ENCODE measurements at places on chromosomes 13 and 19.

- DNase-seq: no peak
These were observed 16.9 kb upstream of the GTF2F2 start for GRCh38 chr13:45103449-45103848.

DNA sequence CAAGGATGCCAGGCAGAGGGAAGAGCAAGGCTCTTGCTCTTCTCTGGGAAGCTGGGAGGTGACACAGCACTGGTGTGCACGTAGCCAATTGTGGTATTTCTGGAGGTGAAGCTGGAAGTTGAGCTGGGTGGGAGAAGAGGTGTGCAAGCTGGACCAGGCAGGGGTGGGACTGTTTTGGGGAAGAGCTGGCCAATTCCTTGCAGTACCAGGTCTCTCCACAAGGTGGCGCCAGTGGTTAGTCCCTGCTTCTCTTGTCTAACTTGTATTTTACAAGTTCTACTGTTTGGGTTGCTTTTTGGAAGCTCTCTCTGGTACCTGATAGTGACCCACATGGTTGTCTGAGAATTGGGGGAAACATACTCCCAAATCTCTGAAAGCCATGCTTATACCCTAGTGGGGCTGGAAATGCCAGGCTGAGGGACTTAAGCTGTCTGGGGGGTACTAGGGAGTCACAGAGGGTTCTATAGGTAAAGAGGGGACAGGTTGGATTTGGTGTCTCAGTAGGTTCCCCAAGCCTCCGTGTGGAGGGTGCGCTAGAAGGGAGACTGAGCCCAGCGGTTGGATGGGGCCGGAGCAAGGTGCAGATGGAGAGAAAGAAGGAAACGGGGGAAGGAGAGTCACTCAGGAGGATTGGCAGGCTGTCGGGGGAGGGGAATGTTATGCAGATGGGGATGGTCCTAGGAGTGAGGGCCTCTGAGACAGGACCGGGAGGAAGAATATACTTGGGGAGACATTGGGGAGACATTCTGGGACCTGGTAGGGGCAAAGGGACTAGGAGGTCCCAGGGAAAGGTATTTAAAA, 3.0 kb downstream of the HPN start:
- peak; percentile 52 for DNase-seq

DNA sequence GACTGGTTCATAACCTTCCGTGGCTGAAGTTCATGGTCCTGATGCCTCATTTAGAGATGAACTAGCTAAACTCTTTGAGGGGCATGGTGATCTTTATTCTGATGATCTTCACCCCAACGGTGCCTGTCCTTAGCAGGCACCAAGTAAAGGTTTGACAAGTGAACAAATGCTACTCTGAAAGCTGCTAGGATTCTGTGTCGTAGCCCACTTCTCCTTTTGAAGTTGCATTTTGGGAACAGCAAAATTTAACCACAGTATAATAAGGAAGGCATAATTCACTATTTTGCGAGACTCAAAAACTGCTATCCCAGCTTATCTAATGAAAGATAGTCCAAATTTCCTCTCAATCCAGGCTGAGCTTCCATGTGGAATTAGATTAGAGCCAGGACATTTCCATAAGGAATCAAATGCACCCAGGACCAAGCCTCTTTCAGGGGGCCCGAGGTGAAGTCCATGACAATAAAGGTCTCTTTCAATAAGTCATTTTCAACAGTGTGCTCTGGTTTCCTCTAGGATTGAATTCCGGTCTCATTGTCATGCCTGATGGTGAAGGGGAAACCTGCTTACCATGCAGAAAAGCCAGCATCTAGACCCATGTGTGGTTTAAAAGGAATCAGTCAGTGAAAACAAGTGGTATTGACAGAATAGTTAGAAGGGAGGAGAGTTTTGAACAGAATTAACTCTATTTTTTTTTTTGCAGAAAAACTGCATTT, 23.1 kb downstream of the SIAH3 start:
- no peak for DNase-seq

GRCh38 chr13:51988988-51989618, 22.1 kb downstream of the ATP7B start:
- no peak for DNase-seq

DNA sequence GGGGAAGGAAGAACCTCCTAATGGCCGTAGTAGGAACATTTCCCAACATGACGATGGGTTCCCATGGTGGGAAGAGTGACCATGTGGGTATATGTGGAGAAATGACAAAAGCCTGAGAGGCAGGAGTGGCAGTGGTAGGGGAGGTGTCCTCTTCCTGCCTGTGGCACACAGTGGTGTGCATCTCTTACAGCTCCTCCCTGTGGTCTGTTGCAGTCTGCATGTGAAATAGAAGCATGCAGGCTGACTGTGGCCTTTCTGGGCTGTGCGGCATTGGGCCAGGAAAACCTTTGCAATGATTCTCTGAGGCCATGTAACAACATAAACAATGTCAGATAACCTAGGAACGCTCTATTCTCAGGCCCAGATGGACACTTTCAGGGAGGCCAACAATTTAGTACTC, 84.0 kb downstream of the LACC1 start:
- no peak for DNase-seq

- DNase-seq: no peak
These were observed 41.3 kb downstream of the MYH14 start for GRCh38 chr19:50244695-50245094.

GRCh38 chr13:43489233-43489632, 297.5 kb downstream of the ENOX1 start:
- no peak for DNase-seq

DNA sequence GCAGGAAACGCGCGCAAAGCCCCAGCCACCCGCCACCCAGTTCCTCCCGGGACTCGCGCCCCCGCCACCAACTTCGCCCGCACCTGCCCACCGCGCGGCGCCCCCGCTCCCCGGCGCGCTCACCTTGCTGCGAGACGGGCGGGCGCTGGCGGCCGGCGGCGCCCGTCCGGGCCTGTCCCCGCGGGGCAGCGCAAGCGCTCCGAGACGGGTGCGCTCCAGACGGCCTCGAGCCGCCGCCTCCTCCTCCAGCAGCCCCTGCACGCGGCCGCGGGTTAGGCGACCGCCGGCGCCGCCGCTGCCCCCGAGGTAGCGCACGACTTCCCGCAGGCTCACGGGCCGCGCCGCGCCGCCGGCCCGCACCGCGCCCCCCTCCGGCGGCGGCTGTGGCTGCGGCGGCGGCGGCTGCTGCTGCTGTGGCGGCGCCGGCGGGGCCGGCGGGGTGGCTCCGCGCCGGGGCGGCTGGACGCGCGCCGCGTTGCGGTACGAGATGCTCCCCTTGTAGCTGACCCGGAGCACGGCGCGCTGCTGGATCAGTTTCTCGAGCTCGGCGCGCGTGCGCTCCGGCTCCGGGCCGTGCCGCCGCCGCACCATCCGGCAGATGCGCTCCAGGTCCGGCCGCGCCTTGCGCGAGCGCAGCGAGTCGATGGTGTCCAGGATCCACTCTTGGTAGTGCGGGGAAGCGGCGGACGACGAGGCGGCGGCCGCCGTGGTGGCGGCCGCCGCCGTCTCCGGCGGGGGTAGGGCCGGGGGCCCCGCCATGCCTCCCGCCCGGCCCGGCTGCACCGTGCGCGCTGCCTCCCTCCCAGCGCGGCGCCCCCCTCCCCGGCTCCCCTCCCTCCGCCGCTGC, 666 bp downstream of the SAMD1 start:
- DNase-seq: no peak

DNA sequence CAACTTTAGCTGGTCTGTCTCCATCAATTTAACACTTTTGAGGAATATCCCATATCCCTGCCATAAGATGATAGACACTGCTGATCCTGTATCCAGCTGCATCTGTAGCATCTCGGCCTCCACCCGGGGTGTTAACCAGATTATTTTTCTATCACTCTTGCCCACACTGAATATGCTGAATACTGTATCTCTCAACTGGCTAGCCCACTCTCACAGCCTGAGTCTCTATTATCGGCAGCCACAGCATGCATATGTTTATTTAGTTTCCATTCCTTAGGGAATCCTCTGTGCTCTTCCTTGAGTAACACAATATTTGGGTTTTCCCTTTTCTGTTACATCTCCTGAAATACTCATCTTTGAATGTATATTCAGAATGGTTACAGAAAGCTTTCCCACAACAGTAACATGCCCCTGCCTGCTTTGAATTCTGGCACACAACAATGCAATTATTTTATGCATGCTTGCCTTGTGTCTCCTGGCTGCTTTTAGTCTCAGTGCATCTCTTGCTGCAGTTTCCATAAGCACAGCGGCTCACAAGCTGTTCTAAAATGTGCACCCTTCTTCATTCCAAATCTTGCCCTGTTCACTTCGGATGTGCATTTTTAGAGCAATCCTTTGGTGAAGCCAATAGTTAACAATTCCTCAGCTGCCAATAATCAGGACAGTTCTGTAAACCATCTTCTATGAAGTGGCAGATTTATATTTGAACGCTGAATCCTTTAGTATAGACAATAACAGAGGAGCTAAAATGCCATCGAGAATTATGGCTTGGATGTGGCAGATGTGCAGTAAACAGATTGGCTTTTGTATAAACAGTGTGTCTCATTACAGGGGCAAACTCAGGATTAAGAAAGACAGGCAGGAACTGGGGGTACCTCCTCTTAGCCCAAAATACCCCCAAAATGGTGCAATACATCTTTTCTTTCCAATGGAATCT, 261.9 kb upstream of the SOX21 start:
- DNase-seq: no peak

GRCh38 chr13:98784666-98785065, 32.2 kb upstream of the SLC15A1 start:
- no peak for DNase-seq

- no peak for DNase-seq
These were observed 904 bp upstream of the GIPC1 start for GRCh38 chr19:14496834-14497227.

GRCh38 chr13:43127827-43128226, 104.4 kb downstream of the DNAJC15 start:
- no peak for DNase-seq

GRCh38 chr19:52170863-52171320, 529 bp downstream of the ZNF836 start:
- no peak for DNase-seq

- DNase-seq: no peak
These were observed 72.9 kb downstream of the ARHGEF7 start for GRCh38 chr13:111187960-111188541.

DNA sequence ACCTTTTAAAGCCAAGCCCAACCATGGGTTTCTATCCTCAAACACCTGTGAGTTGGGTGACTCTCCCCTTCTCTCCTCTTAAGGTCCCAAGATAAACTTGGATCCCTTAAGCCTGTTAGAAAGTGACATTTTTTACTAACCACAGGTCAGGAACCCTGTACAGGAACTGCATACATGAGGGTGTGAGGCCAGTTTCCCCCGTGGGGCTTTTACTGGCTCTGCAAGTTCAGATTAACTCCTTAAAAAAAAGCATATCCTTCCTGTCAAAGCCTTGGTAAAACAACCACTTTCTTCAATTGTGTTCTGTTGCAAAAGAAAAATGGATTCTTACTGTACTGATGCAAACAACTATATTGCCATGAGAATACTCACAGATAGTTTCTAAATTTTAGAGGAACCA, 2638.7 kb upstream of the PCDH20 start:
- no peak for DNase-seq

Data from activated T-cell treated with anti-CD3 and anti-CD28 coated beads for 1 hour (primary cell).